Activated naive CD4-positive, alpha-beta T cell treated with anti-CD3 and anti-CD28 coated beads for 36 hours (primary cell): ENCODE measurements at places on chromosomes 3 and 15.
A peak's percentile ranks its signal among the peaks of the same experiment; 100 is the strongest.

- peak; percentile 74 for DNase-seq
These were observed 66.4 kb upstream of the NR2E3 start for GRCh38 chr15:71743861-71744382.

GRCh38 chr3:117201901-117202774 is 492.6 kb downstream of the TUSC7 start:
- DNase-seq = no peak

- DNase-seq = no peak
These were observed 64.6 kb downstream of the RPN1 start for GRCh38 chr3:128585974-128586373.

DNA sequence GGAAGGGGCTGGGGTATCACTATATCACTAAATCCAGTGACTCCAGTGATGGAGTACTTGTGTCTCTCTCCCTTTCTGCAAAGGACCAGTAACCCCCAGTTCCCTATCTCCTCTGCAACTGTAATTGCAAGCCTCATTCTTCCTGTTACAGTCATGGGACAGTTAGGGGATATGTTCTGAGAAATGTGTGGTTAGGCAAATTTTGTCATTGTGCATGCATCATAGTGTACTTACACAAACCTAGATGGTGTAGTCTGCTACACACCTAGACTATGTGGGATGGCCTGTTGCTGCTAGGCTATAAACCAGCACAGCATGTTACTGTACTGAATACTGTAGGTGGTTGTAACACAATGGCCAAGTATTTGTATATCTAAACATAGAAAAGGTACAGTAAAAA is 2.2 kb downstream of the VPS8 start:
- DNase-seq = peak; percentile 8

- no peak for DNase-seq
These were observed 117.9 kb downstream of the MEIS2 start for GRCh38 chr15:36982430-36982829.

DNA sequence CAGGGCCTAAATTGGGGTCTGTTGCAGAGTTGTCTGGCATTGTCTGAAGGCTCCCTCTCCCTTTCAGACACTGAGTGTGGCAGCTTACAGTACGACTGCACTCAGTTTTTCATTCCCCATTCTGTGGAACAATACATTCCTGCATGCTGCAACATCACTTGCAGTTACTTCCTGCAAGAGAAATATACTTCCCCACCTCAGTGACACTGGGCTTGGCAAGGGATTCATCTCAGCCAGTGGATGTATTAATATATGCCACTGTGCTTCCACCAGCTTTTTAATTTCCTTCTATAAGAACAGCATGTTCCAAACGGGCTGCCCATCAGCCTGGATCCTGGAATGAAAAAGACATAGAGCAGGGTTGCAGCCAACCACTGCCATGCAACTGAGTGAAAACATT is 23.1 kb downstream of the B3GALNT1 start:
- no peak for DNase-seq

DNA sequence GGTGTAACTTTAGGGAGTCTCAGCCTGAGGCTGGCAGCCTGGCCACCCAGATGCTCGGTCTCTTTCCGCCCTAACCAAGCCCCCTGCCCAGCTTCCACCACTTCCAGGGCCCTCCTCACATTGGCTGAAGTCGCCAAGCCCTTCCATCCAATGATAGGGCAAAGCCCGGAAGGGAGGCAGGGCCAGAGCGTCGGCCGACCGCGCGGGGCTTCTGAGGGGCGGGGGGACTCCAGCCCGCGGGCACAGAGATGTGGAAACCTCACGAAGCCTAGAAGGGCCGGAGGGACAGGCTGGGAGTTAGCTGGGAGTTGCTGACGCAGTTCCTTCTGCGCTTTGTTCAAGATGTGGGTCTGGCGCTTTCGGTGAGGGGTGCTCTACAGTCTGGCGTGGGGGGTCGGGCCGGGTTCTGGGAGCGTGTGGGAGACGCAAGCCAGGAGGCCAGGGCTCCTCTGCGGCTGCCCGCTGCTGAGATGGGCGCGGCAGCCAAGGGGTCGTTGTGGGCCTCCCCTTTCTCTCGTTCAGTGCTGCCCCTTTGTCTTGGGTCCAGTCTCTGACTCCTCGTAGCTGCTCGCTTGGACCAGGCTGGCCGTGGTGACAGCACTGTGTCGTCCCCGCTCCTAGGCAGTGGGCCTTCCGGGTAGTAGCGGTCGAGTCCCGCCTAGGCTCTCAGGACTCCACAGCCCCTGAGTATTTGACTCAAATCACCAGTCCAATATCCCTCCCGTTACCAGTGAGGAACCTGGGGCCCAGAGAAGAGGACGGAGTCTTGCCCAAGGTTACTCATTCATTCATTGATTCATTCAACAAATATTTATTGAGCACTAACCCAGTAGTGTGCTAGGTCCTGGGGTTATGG is at the start of gene ZNF660:
ZNF660 (plus strand) TSS at position 319 of the 856 bp plus-strand sequence. CDS start 9,230 bp downstream, outside the sequence.
- peak; percentile 4 for DNase-seq

- DNase-seq = peak; percentile 20
These were observed 680 bp downstream of the GOLIM4 start for GRCh38 chr3:168094877-168095610.
